Tibial artery (tissue), 4 donors: ENCODE measurements at places on chromosomes 7 and 10.

DNA sequence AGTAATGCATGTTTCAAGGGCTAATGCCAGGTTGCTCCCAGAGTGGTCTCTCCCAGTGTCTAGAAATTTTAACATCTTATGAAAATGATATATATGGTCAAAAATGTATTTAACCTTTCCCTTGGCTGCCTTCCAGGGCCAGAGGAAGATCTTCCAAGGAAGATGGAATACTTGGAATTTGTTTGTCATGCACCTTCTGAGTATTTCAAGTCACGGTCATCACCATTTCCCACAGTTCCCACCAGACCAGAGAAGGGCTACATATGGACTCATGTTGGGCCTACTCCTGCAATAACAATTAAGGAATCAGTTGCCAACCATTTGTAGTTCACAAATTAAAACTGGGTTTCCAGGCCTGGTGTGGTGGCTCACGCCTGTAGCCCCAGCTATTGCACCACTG is 9.0 kb downstream of the GATAD1 start:
- DNase-seq, result no peak

- no peak for DNase-seq
These were observed 6.4 kb upstream of the PRKRIP1 start for GRCh38 chr7:102389810-102390209.

- DNase-seq, result no peak
These were observed 65.4 kb upstream of the MXI1 start for GRCh38 chr10:110141871-110142635.

DNA sequence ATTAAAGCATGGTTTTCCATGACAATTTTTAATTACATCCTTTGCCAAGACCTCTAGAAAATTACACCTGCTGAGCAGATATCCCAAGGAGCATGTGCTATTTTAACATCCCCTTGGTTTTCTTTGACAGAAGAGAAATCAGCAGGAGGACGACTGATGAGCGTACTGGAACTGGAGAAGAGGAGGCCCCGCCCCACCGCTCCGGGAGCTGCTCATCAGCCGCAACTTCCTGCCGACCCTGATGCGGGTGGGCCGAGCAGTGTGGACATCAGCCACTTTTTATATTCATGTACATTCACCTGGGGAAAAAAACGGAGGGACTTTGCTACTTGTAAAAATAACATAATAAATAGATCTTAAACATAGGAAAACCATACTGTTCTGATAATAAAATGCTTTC is 54.2 kb downstream of the CDC123 start:
- no peak for DNase-seq

DNA sequence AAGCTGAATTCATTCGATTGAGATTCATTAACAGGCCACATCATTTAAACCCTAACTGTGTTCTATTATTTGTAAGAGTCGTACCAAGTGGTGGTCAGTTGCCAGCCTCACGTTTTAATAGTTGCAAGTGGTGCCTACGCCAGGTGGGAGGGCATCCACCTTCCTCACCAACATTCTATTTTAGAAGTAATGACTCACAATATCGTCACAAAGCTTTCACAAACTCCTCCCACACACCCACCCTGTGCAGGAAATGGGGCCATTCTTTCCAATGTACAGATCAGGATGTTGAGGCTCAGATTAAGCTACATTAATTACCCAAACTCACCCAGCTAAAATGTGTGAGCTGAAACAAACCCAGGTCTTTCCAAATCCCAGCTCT is 77.3 kb upstream of the SAMD8 start:
- no peak for DNase-seq

- no peak for DNase-seq
These were observed 7.8 kb downstream of the FOXL3 start for GRCh38 chr7:297611-298374.

DNA sequence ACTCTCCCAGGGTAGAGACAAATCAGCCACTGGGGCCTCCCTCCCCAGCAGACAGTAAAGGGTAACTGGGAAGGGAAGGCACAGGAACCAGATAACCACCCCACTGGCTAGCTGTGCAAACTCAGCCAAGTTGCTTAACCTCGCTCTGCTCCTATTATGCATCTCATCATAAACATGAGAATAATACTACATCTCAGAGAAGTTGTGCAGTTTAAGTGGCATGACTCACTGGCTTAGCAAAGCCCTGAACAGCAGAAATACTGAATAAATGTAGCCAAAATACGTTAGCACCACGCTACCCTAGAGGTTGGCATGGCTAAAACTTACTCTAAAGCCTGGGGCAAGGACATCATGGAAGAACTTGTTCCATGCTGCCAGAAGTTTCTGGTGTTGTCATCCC is 128.1 kb upstream of the ANK3 start:
- no peak for DNase-seq

- DNase-seq, result peak; percentile 98
These were observed 190.9 kb downstream of the REEP3 start for GRCh38 chr10:63711867-63712716.

DNA sequence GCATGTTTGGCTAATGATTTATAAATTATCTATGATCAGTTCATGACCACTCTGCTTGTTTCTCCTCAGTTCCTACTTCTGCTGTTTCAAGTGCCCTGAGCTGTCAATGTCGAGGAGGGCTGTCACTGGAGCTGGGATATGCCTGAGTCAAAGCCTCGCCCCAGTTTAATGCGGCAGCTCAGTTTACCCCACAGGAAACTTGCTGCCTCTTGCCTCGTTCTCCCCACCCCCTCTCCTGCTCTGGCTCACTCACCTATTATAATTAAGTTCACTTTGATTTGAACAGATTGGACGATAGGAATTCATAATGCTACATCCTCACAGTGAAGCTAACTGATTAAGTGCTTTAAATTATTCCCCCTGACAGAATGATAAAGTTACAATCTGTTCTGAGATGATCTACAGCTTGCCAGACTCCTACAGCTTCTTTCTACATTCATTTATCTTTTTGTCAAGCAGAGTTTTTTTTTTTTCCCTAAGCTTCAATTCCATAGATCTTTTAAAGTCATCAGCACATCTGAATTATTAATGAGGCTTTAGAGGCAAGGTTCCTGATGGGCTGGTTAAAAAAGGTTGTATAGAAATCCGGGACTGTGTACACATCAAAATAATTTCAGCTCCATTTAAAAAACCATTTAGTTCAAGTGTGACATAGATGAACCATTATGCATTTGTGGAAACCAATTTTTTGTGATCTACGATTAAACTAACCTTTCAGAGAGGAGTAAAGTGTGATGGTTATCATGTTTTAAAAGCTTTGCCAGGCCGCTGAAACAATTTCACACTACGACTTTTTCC is 758.3 kb downstream of the KCNMA1 start:
- DNase-seq, result no peak

DNA sequence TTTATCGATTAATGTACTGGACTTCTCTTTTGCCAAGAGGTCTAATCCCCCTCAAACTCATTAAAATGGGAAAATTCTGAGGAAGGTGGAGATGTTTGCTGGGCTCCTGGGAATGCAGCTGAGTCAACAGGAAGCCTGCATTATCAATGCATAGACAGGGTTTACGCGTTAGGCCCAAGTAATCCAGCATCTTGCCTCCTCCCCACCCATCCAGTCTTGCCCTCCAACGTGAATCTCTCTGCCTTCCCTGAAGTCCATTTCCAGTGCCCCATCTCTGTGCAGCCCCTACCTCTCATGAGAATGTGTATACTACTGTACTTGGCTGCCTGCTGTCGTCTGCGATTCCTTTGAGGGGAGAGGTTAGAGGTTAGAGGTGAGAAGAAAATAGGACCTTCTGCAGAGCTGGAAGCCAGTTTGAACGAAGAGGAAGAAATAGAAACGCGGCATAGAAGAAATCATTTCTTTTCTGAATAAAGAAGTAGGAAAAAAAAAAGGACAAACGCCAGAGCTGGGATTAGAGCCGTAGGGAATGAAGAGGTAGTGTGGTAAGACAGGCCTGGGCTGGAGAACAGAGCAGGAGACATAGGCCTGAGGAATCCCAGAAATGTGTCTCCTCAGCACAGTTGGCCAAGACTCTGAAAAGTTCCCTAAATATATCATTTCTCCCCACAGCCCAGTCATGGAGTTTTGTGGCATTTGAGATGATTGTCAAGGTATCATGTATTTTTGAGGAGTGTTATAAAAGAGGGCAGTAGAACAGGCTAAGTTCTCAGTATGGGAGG is 75.6 kb downstream of the MYOF start:
- DNase-seq, result no peak

DNA sequence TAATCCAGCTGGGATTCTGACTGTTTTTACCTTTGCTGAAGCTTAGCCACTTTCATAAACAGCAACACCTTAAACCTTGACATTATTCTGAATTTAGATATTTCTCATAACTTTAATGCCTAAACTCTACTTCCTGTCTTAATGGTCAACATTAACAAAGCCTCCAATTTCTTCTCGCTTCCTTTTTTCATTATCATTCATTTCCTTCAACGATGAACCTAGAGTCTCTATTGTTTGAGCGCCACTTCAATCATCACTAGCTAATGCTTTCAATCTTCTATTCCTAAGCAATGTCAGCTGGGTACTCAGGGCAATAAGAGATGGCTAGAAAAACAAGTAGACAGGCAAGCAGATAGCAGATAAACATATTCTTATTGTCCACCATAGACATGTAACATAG is 96.6 kb upstream of the TMEM196 start:
- no peak for DNase-seq

- DNase-seq, result no peak
These were observed 192.1 kb downstream of the CELF2 start for GRCh38 chr10:11209830-11210181.

- no peak for DNase-seq
These were observed 165.6 kb downstream of the DPP6 start for GRCh38 chr7:154217688-154218340.

DNA sequence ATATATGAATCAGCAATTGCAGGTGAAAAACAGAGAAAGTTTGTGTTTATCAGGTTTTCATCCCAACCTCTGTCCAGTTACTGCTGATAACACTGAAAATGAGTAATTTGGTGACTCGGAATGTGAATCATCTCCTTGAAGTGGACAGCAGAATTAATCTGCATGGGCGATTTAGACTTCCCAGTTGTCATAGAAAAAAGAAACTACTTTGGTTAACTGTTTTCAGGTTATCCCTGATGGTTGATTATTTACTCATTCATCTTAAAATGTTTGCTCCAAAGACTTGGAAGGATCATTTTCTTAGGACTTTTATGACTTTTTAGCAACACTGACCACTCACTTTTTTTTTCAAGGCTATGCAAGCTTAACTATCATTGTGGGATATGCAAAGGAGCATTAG is 504.1 kb upstream of the ANKRD30A start:
- DNase-seq, result no peak

- DNase-seq, result no peak
These were observed 61.8 kb upstream of the C10orf90 start for GRCh38 chr10:126732308-126732707.

DNA sequence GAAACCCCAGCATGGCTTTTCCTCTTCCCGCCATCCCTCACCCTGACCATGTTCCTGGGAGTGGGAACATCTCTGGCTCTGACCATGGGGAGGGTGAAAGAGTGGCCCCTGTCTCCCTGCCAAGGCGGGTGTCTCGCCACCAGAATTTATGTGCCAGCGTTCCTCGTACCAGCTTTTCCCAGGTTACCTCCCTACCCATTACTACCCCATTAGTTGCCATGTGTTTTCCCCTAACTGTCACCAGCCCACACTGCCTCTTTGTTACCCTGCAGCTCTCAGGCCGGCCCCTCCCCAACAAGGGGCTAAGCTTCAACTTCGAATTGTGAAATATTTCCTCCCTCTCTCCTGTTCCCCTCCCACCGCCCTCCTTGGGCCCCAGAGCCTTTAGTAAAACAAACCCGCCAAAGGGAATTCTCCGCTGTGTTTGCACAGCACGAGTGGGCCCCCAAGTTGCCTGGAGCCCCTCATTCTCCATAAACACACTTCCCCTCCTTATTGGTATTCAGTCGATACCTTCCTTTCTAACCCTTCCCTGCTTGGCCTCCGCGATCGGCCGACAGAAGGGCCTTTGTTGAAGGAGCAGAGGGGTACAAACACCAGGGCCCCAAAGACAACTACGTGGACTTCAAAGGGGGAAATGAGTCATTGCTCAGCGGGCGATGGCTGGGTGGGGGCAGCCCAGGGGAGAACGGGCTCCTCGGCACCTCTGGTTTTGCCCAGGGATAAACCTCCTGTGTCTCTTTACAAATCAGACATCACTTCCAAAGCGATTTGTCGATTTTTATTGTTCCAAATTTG is 45.5 kb downstream of the SLIT1 start:
- DNase-seq, result no peak

DNA sequence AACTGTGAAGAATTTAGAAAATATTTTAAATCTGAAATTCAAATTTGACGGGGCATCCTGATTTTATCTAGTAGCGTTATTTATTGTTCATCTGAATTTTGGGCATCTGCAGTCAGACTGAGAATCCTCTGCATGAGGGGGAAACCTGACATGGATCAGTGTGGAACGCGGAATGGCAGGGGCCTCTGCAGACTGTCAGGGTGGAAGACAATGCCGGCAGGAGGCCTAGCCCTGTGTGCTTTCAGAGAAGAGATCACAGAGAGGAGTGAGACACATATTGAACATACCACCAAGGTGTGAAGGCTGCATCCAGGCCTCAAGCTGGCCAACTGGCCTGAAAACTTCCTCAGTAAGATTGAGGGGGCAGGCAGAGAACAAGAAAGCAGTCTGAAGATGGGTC is 921.1 kb upstream of the GHITM start:
- no peak for DNase-seq

DNA sequence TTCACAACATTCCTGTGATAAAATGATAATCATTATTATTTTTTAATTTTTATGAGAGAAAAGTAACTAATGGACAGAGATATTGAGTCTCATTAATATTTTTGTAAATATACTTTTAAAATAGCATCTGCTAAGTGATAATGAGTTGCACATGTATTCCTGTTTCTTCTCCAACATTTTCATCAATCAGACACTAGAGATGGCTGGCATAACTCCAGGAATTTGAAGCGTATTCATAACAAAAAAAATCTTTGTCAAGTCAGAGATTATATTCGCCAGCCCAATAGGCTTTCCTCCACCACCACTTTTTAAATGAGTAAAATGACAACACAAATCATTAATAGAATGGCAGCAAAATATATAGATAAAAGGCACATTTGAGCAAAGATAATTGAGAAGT is 524.0 kb upstream of the KCND2 start:
- no peak for DNase-seq

- no peak for DNase-seq
These were observed 31.4 kb downstream of the ARMC3 start for GRCh38 chr10:22959292-22959691.
